ENCODE measurements at places on chromosomes 6 and 20.

GRCh38 chr6:130369831-130370230 lies 4.0 kb downstream of the TMEM200A start:
- no peaks in the 10 kb centered on the region for H3K4me1 ChIP-seq
- H3K27me3 ChIP-seq = peaks cover 41% of the 10 kb centered on the region
- H3K4me3 ChIP-seq = no peak overlapping the region
- no peak for DNase-seq
- no peaks in the 10 kb centered on the region for H3K36me3 ChIP-seq
- H3K27ac ChIP-seq = no peak overlapping the region

GRCh38 chr6:146813554-146813953 lies 214.8 kb downstream of the ADGB start:
- no peak for DNase-seq
- no peak overlapping the region for H3K4me3 ChIP-seq
- H3K27ac ChIP-seq = no peak overlapping the region
- no peaks in the 10 kb centered on the region for H3K36me3 ChIP-seq
- no peaks in the 10 kb centered on the region for H3K4me1 ChIP-seq

DNA sequence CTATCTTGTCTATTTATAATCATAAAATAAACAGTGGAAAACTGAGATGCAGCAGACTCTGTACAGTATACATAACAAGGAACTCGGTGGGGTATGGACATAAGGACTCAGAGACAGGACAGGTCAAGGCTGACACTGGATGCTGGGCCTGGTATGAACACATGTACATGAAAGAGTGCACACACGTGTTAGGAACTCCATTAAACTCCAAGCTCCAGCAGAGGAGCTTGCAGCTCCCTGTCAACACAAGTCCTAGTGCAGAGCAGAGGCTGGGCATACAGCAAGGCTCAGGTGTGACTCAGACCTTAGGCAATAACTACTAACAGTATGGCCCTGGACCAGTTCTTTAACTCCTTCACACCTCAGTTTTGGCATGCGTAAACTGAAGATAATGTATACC lies 17.1 kb downstream of the NAPB start:
- no peak overlapping the region for H3K4me3 ChIP-seq
- DNase-seq = no peak
- H3K4me1 ChIP-seq = peaks cover 28% of the 10 kb centered on the region
- H3K27me3 ChIP-seq = no peaks in the 10 kb centered on the region

DNA sequence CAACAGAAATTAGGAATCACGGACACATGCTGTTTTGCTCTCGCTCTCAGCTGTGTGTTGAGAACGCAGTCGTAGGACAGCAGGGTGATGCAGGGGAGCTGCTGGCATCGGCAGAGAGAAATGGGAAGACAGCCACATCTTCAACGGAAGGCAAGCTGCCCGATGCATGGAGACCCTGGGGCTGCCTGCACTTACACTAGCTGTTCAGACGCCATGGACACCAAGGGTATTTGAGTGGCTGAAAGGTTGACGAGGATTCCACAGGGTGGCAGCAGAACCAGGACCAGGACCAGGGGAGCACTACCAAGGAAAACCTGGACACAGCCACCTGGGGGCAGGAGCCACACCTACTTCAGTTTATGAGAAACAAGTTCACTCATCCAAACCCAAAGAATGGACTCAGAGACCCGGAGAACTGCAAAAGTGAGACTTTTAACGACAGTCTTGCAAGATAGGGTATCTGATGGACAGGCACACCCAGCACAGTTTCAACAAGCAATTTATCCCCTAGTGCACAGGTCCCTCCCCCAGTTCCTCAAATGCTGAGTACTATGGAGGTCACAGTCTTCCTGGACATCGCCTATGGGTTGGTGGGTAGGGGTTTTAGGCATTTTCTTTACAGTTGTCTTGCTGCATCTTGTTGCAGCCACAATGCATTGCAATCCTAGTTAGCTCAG lies 56.3 kb upstream of the ENTPD6 start:
- H3K27ac ChIP-seq = no peak overlapping the region
- H3K27me3 ChIP-seq = no peaks in the 10 kb centered on the region
- DNase-seq = no peak

DNA sequence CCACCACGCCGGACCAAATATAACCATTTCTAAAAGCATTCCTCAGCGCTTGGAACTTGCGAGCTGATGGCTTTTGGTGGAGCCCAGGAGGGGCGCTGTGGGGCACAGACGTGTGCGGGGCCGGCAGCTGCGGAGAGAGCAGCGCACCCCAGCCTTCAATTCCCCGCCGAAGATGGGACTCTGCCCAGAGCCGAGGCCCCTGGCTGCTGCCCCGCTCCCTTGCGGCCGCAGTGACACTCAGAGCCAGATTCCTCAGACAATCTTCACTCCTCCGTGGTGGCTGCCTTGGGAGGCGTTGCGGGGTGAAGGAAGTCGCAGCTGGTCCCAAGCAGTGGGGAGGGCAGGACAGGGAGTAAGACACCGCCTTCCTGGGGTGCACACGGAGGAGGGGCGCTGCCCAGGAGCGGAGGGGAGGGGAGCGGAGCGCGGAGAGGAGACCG lies 87.7 kb downstream of the TMEM242 start:
- peaks cover 32% of the 10 kb centered on the region for H3K4me1 ChIP-seq
- peak; percentile 71 for DNase-seq
- H3K27ac ChIP-seq = peak overlapping the region; percentile 62
- peak overlapping the region; percentile 63 for H3K4me3 ChIP-seq

DNA sequence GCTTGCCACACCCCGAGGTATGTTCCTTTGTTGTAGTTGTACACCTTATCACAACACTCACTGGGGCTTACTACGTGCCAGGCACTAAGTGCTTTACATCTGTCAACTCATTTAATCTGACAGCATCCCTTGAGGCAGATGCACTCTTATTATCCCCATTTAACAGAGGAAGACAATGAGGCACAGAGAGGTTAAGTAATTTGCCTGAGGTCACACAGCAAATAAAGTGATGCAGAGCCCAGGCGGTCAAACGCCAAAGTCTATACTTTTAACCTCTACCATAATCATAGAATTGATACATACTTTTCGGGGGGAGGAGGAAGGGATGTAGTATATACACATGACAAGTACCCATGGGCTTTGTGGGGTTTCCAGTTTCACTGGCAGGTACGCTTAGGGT lies 37.7 kb downstream of the MDFI start:
- no peak overlapping the region for H3K4me3 ChIP-seq
- no peak for DNase-seq
- H3K27ac ChIP-seq = no peak overlapping the region

DNA sequence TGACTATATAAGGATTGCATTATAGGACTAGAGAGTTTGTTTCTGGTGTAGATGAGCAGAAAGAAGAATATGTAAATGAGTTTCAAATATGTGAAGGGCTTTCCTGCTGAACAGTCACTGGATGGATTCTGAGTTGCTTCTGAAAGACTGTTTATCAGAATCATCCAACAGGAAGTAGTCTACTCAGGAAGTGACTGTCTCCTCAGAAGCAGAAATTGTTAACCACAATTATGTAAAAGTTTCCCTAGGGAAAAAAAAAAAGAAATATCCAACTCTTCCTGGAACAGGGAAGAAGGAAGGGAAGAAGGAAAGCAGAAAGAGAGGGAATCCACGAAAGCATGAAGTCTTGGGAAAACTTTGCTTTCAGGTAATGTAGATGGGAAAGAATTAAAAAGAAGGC lies 138.9 kb downstream of the TENT5A start:
- DNase-seq = no peak
- H3K27me3 ChIP-seq = no peaks in the 10 kb centered on the region
- no peaks in the 10 kb centered on the region for H3K36me3 ChIP-seq

GRCh38 chr6:40822619-40823018 lies 216.4 kb downstream of the UNC5CL start:
- H3K27ac ChIP-seq = no peak overlapping the region
- H3K4me1 ChIP-seq = no peaks in the 10 kb centered on the region
- H3K27me3 ChIP-seq = no peaks in the 10 kb centered on the region
- H3K36me3 ChIP-seq = no peaks in the 10 kb centered on the region

GRCh38 chr20:3654326-3655130 lies 8.7 kb downstream of the GFRA4 start:
- H3K36me3 ChIP-seq = peaks cover 11% of the 10 kb centered on the region
- no peak overlapping the region for H3K4me3 ChIP-seq
- no peak overlapping the region for H3K27ac ChIP-seq

GRCh38 chr6:11613858-11614257 lies 76.3 kb downstream of the TMEM170B start:
- DNase-seq = no peak
- peak overlapping the region; percentile 7 for H3K27ac ChIP-seq
- H3K4me3 ChIP-seq = no peak overlapping the region
- H3K36me3 ChIP-seq = no peaks in the 10 kb centered on the region
- H3K27me3 ChIP-seq = no peaks in the 10 kb centered on the region
- H3K4me1 ChIP-seq = peaks cover 7% of the 10 kb centered on the region

DNA sequence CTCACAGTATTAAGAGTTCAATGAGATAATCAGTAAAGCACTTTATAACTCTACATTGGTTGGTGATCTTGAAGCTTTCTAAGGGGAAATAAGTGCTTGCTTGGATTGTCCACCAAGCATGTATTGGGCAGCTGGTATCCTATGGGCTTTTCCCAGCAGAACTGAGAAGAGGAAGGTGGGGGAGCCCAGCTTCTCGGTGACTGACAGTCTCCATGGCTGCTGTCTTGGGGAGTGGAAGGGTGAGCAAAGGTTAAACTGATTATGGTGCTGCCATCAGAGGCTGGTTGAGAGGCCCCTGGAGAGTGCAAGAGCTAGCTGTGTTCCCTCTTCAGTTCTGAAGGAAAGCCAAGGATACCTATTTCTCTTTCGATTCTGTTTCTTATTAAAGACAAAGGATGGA lies 35.5 kb upstream of the ADTRP start:
- peaks cover 22% of the 10 kb centered on the region for H3K4me1 ChIP-seq
- no peaks in the 10 kb centered on the region for H3K27me3 ChIP-seq
- no peaks in the 10 kb centered on the region for H3K36me3 ChIP-seq
- H3K27ac ChIP-seq = no peak overlapping the region
- no peak for DNase-seq
- H3K4me3 ChIP-seq = no peak overlapping the region

DNA sequence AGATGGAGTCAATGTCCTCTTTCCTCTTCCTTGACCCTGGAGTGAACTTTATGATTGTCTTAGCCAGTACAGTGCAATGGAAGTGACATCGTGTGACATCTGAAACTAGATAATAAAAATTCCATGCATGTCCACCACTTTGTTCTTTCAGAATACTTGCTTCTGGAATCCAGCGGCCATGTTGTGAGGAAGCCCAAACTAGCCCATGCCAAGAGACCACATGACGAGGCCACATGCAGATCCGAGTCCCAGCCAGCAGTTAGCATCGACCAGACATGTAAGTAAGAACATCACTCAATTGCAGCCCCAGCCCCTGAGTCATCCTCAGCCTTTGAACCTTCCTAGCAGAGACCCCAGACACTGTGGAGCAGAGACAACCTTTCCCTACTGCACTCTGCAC lies 48.5 kb upstream of the E2F3 start:
- H3K4me1 ChIP-seq = no peaks in the 10 kb centered on the region
- H3K27me3 ChIP-seq = no peaks in the 10 kb centered on the region
- H3K4me3 ChIP-seq = no peak overlapping the region
- no peak overlapping the region for H3K27ac ChIP-seq
- H3K36me3 ChIP-seq = no peaks in the 10 kb centered on the region

DNA sequence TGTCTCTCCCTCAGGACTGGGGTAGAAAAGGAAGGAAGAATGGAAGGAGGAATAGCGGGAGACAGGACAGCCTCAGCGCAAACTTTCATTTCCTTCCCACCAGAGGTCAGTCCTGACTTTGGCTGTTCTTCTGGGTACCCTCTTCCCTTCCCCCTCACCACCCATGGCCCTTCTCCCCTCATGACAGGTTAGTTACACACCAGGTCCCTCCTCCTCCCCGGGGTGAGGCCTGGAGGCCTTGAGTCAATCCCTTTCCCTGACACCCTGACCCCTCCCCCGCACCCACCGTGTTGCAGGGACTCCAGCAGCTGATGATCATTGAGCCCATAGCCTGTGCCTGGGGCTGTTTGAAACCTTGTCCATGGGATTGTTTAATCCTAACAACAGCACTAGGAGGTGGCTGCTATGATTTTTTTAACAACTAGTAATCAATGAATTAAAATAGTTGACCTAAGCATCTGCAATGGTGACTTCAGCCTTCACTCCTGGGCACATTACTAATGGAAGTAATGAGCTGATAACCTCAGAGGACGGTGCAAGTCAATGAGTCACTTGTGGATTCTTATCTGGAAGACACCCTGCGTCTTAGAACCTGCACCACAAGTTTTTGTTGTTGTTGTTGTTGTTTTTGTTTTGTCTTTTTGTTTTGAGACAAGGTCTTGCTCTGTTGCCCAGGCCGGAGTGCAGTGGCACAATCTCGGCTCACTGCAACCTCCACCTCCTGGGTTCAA lies 46.6 kb upstream of the CCDC167 start:
- H3K27me3 ChIP-seq = no peaks in the 10 kb centered on the region
- H3K4me3 ChIP-seq = no peak overlapping the region
- DNase-seq = no peak
- H3K27ac ChIP-seq = no peak overlapping the region
- no peaks in the 10 kb centered on the region for H3K36me3 ChIP-seq

DNA sequence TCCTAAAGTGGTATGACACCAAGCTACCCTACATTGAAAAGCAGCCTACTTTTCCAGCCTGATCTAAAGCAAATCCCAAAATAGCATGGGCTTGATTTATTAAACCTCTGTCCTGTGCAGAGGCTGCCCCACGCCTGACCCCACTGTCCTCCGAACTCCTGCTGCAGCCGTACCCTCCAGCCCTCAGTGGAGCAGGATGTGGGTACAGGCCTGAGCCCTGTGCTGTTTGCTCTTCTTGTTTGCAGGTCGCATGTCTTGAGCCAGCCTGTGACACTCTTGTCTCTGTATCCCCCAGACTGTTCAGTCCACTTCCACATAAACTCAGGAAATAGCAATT lies 61.2 kb downstream of the RPP40 start:
- no peak for DNase-seq
- H3K36me3 ChIP-seq = no peaks in the 10 kb centered on the region
- H3K4me3 ChIP-seq = no peak overlapping the region
- peaks cover 21% of the 10 kb centered on the region for H3K4me1 ChIP-seq
- no peak overlapping the region for H3K27ac ChIP-seq

GRCh38 chr6:166747644-166748595 lies 120.9 kb upstream of the RPS6KA2 start:
- H3K36me3 ChIP-seq = no peaks in the 10 kb centered on the region
- no peak overlapping the region for H3K27ac ChIP-seq
- DNase-seq = no peak
- peaks cover 10% of the 10 kb centered on the region for H3K27me3 ChIP-seq
- no peaks in the 10 kb centered on the region for H3K4me1 ChIP-seq
- H3K4me3 ChIP-seq = no peak overlapping the region

GRCh38 chr6:157982563-157983405 lies 1.1 kb downstream of the SYNJ2 start:
- H3K36me3 ChIP-seq = no peaks in the 10 kb centered on the region
- no peaks in the 10 kb centered on the region for H3K27me3 ChIP-seq
- peak overlapping the region; percentile 94 for H3K4me3 ChIP-seq
- no peak for DNase-seq
- H3K4me1 ChIP-seq = no peaks in the 10 kb centered on the region
- no peak overlapping the region for H3K27ac ChIP-seq

DNA sequence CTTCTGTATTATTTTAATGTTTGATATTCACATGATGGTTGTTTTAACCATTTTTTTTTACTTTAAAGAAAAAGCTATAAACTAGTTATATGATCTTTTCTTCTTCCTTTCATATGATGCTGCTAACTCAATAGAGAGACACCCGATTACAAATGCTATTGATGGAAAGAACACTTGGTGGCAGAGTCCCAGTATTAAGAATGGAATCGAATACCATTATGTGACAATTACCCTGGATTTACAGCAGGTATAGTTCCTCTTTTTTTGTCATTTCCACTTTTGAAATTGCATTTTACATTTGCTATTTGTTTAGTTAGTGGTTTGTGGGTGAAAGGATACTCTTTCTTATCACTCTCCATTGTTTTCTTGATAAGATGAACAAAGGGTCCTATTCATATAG lies 176.7 kb downstream of the LAMA2 start:
- no peak for DNase-seq
- no peaks in the 10 kb centered on the region for H3K27me3 ChIP-seq
- H3K4me3 ChIP-seq = no peak overlapping the region
- H3K4me1 ChIP-seq = peaks cover 8% of the 10 kb centered on the region
- H3K36me3 ChIP-seq = no peaks in the 10 kb centered on the region
